Common myeloid progenitor, CD34-positive (primary cell): ENCODE measurements at places on chromosomes 1 and 21.

DNA sequence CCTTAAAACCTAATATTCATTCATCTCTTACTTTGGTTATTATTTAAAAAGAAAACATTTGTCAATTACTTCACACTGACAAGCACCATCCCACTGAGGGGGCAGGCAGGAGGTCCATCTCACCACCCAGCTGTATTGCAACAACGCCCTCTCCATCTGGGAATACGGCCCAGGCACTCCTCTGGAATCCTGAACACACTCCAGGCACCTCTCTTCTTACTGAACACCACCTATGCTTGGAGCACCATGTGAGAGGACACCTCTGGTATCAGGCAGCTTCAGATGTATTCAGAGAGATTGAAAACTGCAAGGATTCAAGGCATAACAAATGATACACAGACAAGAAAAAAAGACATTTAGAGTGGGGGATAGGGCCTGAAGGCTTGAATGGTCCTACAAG, 147.1 kb downstream of the CACNA1E start:
- no peak for DNase-seq

- no peak for DNase-seq
Measured at GRCh38 chr1:55774446-55774845, 559.3 kb upstream of the USP24 start.

GRCh38 chr1:67855961-67856360, 22.7 kb upstream of the GNG12 start:
- peak; percentile 5 for DNase-seq

DNA sequence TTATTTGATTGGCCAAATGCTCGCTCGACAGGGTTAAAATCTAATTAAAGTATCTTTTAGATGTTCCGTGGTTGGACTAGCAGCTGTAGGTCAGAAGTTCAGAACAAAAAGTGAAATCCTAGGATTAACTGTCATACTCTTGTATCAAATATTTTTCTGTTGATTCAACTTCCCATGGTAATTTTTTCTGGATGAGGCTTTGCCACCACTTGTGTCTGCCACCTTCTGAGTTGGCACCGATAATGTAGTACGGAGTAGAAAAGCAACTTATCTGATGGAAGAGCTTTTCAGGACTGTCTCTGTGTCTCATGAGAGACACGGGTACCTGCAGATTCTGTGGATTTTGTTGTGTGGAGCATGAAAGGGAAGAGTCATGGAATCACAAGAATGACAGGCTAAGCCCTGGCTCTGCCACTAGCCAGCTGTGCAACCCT, 44.6 kb upstream of the CNN3 start:
- no peak for DNase-seq

DNA sequence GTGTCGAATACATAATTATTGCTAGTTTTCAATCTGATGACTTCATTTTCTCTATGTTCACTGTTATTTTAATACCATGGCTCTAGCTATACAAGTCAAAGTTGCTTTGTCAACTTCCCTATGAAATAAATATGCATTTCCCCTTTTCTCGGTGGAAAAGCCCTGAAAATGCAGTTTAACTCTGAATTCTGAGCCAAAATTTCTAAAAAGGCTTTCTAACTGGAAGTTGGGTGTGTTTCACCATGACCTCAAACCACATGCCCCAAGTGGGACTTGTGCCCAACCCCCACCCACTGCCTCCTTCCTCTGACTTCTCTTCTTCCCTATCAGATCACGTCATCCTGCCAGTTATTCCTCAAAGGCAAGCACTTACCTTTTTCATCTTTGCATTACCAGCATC, 8.9 kb downstream of the MKNK1 start:
- peak; percentile 55 for DNase-seq

DNA sequence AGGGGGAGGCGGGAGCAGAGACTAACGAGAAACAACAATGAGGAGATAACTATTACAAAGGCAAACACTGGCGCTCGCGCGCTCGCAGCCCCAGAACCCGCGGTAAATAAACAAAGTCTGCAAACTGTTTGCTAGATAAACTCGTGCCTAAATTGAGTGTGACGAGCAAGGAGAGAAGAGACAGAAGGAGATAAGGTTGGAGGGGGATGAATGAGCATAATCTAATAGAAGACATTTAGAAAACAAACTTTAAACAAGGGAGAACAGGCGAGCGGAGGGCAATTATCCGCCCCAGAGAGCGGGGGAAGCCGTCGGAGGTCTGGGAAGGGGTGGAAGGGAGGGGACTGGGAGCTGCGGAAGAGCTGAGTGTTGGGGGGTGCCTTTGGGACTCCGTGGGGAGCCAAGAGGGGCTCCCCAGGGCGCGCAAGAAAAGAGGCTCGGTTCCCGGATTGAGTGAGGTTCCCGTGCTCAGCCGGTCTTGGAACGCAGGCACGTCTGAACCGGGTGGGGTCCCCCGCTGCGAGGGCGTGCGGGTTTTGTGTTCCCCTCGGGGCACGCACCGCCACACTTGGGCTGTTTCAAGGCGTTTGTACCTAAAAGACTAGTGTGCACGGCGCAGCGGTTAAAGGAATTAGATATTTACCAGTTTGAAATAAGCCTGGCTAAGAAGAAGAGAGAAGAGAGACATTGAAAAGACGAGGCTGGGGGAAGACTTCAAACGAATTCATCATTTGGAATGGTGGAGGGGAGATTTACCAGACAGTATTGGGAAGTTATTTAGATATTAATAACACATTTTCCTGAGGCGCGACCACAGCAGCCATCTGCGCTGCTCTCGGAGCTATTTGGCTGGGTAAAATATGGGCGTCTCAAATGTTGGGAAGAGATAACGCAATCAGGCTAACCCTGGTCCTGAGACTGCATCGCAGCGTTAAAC, 10.6 kb downstream of the PAX7 start:
- DNase-seq = no peak

DNA sequence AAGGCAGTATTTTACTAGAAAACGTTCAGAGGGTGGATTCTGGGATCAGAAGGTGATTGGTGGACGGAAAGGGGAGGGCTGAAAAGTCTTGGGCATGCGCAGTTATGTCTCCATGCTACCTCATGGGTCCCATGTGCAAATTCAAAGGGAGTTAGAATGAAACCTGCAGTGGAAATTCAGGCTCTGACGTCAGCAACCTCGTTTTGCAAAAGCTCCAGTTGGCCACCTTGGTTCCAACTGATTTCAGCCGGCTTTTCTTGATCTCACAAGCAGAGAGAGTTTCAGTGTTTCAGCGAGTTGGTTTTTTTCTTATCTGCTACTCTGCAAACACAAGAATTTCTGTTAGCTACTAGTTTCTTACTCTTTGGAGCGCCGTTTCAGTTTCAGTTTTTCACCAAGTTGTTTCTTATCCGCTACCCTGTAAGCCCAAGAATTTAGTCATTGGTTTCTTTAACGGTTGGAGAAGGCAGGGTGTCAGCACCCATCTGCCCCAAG, 69.8 kb upstream of the PGBD5 start:
- no peak for DNase-seq

GRCh38 chr1:9929431-9930385, 13.5 kb downstream of the LZIC start:
- DNase-seq = no peak

DNA sequence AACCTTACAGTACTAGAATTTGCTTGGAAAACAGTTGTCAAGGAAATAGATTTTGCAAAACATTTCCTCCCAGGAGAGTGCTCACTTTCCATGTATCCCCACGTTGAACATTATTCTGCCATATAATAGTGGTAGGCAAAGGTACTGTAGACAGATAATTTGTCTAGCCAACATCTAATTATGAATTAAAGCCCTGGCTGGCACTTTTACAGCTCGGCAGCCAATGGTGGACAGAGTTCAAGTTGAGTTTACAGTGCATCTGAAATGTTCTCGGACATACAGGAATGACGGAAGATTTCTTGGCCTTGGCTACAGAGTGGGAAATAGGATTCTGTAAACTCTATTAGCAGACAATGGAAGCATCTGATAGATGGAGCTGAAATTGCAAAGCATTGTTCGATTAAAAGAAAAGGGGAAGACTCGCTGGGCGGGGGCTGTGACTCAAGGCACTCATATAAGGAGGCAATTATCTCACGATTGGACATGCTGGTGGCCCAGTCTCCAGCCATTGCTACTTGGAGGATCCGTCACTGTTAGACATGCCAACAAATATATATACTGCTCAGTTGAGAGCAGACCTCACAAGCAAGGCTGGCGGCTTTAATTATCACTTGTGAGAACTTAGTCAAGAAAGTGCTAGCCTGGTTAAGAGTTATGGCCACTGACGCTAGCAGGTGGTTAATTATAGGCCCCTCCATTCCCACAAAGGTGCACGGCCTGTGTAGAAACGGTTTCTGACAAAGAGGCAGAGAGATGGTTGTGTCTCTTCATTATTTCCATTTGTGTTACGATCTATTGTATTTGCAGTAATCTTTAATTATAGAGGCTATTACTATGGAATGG, 48.0 kb downstream of the MAN1C1 start:
- DNase-seq = no peak

DNA sequence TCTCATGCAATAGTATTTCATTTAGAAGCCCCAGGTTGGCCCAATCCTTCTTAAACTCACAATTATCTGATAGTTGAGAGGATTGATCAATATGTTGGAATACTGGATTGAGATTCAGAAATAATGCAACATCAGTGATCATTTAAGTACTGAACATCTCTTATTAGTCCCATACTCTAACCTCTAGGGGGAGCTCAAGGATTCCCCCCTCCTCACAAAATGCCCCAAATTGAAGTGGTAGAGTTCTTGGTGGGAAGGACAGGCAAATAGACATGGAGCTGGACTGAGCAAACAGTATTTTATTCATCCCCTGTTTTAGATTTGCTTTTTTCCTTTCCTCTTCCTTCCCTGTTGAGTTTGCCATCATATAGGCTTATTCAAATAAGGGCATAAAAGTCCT, 62.8 kb downstream of the NGF start:
- DNase-seq = peak; percentile 44

GRCh38 chr1:48864913-48865312, 88.2 kb upstream of the BEND5 start:
- DNase-seq = no peak

- no peak for DNase-seq
Measured at GRCh38 chr1:153932156-153933131, 9.7 kb upstream of the GATAD2B start.

DNA sequence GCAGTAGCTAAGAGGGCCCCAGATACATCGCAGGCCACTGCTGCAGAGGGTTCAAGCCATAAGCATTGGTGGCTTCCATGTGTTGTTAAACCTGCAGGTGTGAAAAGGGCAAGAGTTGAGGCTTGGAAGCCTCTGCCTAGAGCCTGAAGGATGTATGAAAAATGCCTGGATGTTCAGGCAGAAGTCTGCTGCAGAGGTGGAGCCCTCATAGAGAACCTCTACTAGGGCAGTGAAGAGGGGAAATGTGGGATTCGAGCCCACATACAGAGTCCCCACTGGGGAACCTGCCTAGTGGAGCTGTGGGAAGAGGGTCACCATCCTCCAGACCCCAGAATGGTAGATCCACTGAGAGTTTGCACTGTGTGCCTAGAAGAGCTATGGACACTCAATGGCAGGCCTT, 30.6 kb upstream of the ADGRL4 start:
- no peak for DNase-seq

DNA sequence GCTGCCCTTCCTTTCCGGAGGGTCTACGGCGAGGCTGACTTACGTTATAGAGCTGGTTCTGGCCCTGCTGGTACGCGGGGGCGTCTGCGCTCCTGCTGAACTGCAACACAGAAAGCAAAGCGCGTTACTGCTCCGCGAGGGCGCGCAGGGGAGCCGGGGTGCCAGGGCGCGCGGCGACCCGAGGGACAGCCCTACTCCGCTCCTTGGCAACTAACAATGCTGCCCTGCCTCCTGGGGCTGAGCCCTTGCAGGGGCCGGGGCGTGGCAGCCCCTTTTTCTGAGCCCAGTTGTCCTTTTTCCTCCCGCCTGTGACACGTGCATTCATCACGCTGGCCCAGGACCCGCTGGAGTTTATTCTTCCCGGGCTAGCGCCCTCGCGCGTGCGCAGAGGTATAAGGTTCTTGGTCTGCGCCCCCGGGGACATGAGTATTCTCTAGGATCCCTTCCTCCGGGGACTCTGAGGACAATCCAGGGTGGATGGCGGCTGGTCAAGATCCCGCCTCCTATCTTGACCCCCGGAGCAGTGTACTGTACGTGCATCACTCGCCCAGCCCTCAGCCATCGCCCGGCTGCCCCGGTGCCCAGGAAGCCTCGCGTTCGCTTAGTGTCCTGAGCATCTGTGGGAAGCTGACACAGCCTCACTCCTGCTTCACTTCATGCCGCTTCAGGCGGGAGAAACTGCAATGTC, 78.9 kb downstream of the CD247 start:
- DNase-seq = peak; percentile 55

DNA sequence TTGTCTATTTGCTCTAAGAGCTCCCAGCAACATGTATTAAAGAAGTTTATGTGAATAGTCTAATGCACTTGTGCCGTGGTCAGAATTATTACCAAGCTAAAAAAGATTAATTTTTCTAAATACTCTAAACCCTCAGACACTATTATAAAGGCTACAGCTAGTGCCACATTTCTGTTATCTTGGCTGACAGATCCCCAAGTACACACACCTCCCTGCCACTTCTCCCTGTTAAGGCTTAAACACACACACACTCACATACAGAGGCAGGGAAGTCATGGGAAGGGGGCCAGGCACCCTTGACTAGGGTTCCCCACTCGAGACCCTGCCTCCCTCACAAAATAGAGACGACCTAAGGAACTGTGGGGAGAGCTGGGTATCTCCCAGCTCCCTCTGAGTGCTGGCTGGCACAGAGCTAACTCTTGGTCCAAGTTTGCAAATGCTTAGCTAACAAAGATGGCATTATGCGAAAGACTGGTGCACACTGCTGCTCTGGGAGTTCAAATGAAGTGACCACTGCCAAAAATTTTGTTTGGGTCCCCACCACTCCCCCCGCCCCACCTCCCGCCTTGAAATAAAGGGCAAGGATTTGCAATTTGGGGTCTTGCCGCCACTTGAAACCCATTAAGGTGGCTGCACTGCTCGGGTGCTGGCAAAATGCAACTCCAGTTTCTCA, 9.8 kb downstream of the SSBP3 start:
- DNase-seq = peak; percentile 61

GRCh38 chr1:49337251-49337650, 560.6 kb upstream of the BEND5 start:
- DNase-seq = no peak

DNA sequence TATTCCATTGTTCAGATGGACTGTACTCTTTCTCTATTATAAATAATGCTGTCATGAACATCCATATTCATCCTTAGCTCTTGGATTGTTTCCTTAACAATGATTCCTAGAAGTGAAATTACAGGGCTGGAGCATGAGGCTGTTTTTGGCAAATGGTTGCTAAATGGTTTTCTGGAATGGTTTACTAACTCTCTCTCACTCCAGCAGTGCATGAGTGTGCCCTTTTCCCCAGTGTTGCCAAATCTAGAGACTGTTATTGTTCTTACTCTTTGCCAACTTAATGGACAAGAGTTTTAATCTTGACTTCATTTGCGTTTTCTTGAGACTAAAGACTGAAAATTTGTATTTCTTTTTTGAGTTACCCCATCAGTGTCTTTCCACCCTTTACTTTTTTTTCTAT, 113.0 kb downstream of the PAPPA2 start:
- no peak for DNase-seq
